Activated CD4-positive, alpha-beta T cell treated with anti-CD3 and anti-CD28 coated beads, Interleukin-2, amount 10 ng/mL, durations not matched to agents 24 days and 14 days (primary cell): ENCODE measurements at places on chromosomes 13 and 19.

DNA sequence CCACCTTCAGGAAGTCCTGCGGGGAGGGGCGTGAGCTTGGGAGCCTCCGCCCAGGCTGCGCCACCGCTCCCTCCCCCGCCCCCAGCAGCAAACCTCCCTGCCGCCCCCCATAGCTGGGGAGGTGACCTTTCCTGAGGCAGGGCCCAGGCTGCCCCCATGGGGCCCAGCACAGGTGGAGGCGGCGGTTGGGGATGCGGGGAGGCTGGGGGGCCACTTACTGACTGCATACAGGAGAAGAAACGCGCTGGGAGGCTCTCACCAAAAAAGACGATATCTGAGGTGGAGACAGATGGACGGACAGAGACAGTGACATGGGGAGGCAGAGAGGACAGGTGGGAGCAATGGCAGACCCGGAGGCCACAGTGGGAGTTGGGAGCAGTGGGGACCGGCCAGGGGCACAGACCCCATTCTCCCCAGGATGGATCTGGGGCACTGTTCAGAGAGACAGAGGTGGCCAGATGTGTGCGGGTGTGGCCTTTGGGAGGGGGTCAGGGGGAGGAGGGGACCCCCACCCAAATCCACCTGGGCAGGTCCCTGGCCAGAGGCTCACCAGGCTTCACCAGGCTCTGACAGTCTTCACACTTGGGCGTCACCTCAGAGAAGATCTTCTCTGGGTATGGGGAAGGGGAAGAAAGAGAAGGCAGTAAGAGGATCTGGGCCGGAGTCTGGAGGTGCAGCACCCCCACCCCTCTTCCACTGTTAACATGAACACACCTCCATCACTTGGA is 3.0 kb upstream of the RINL start:
- peaks cover 24% of the 10 kb centered on the region for H3K4me1 ChIP-seq
- no peaks in the 10 kb centered on the region for H3K27me3 ChIP-seq
- H3K4me3 ChIP-seq, result no peak overlapping the region
- H3K27ac ChIP-seq, result peak overlapping the region; percentile 34

DNA sequence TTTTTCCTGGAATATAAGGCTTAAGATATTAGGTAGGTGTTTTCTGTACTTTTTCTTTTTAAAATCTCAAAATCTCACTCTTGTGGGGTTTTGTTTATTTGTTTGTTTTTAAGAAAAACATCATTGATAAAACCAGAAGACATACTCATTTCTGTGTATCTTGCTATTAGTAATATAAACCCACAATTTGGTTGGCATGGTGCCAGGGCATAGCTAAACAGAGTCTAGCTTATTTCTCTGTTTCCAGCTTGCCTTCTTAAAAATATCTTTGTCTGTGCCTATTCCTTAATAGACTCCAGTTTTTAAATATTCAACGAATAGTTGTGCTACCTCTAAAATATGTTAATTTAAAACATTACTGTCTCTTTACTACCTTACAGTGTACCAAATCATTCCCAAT is 1121.9 kb upstream of the PCDH20 start:
- H3K4me3 ChIP-seq, result no peak overlapping the region
- no peaks in the 10 kb centered on the region for H3K4me1 ChIP-seq
- H3K27ac ChIP-seq, result no peak overlapping the region
- H3K27me3 ChIP-seq, result no peaks in the 10 kb centered on the region

DNA sequence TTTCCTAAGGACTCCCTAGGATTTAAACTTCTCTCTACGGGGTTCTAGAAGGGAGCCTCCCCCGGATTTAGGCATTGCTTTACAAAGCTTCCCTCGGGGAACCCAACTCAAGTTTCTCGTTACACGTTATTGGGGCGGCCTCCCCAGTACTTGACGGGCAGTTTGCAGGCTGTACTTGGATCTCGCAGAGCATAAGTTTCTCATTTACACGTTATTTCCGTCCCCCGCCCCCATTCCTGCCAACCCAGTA is 584 bp downstream of the SMG9 start:
- peak overlapping the region; percentile 94 for H3K4me3 ChIP-seq
- peaks cover 56% of the 10 kb centered on the region for H3K36me3 ChIP-seq
- H3K4me1 ChIP-seq, result peaks cover 62% of the 10 kb centered on the region

- no peaks in the 10 kb centered on the region for H3K36me3 ChIP-seq
- H3K4me1 ChIP-seq, result peaks cover 7% of the 10 kb centered on the region
- DNase-seq, result no peak
- H3K27ac ChIP-seq, result no peak overlapping the region
- no peak overlapping the region for H3K4me3 ChIP-seq
Measured at GRCh38 chr19:33806434-33806881, 9.8 kb downstream of the KCTD15 start.

DNA sequence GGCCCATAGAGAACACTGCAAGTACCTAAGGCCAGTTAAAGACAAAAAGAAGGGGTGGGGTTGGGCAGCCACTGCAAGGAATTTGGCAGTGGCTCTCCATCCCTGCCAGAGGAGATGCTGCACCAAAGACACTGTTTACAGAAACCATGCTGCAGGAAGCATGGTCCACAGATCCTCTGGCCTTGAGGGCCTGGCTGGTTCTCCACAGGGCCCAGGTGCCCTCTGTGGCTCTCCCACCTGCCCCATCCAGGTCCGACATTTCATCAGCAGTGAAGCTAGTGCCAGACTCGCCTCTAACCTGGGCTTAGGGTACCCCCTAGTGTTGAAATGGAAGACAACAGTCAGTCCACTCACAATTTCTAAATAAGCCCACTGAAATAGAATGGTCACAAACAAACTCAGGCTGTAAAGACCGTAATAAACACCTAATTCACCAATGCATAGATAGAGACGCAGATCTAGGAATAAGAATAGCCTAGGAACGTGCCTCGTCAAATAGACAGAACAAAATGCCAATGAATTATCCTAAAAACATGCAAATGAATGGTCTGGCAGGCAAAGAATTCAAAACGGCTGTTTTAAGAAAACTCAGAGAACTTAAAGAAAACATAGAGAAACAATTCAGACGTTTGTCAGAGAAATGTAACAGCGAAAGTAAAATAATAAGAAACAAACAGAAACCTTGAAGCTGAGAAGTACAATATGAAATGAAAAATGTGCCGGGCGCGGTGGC is 23.3 kb downstream of the LYPD4 start:
- H3K27ac ChIP-seq, result no peak overlapping the region

- peak overlapping the region; percentile 83 for H3K27ac ChIP-seq
- H3K36me3 ChIP-seq, result peaks cover 73% of the 10 kb centered on the region
- peaks cover 3% of the 10 kb centered on the region for H3K27me3 ChIP-seq
- peaks cover 71% of the 10 kb centered on the region for H3K4me1 ChIP-seq
- peak; percentile 75 for DNase-seq
Measured at GRCh38 chr13:79485014-79485811, 4.3 kb downstream of the NDFIP2 start.

- H3K27me3 ChIP-seq, result peaks cover 2% of the 10 kb centered on the region
- peaks cover 1% of the 10 kb centered on the region for H3K36me3 ChIP-seq
- H3K27ac ChIP-seq, result no peak overlapping the region
- H3K4me3 ChIP-seq, result no peak overlapping the region
- DNase-seq, result no peak
Measured at GRCh38 chr13:49625392-49626079, 2.8 kb upstream of the ARL11 start.

GRCh38 chr19:452829-453228 is 8.0 kb downstream of the SHC2 start:
- no peak for DNase-seq
- no peak overlapping the region for H3K4me3 ChIP-seq
- no peaks in the 10 kb centered on the region for H3K36me3 ChIP-seq
- no peaks in the 10 kb centered on the region for H3K27me3 ChIP-seq

DNA sequence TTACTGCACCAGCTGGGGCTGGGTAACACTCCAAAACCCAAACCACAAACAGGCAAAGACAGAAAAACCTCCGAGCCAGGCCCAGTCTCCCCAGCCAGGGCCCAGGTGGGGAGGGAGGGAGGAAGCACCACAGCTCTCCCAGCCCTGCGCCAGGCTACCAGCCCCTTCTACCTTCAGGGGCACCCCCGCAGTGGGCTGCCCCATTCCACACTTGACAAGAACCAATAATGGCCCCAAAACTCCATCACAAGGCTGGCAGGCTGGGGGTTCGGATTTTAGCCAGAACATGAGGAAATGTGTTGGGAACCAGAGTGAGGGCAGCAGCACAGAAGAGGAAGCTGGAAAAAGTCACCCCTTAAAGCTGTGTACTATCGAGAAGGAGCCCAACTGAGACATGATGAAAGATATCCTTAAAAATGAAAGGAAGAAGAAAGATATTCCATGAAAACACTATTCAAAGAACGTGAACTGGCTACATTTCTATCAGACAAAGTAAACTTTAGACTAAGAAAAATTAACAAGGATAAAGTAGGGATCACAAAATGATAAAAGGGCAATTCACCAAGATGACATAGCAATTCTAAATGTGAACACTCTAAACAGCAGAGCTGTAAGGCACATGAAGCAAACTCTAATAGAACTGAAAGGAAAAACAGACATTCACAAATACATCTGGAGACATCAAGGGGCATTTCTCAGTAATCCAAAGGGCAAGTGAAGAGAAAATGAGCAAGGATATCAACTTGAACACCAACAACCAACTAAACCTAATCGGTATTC is 12.9 kb downstream of the TUBGCP3 start:
- no peak for DNase-seq
- H3K4me1 ChIP-seq, result peaks cover 35% of the 10 kb centered on the region
- no peaks in the 10 kb centered on the region for H3K27me3 ChIP-seq
- peaks cover 16% of the 10 kb centered on the region for H3K36me3 ChIP-seq

DNA sequence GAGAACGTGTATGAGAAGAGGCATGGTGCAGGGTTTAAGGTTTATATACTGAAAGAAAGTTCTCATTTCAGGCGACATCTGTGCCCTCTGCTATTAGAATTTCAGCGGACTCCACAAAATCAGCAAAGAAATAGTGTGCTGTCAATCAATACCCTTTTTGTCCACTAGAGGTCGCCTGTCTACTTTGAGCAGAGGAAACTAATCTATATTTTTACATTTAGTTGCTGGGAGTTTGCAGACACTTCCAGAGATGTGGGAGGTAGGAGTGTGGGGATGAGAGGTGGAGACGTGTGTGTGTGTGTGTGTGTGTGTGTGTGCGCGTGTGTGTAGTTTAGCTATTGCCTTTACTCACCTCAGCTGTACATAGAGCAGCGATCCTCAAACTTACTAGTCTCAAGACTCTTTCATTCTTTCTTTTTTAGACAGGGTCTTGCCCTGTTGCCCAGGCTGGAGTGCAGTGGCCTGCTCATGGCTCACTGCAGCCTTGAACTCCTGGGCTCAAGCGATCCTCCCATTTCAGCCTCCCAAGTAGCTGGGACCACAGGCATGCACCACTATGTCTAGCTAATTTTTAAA is 9.7 kb downstream of the INAFM1 start:
- peak; percentile 88 for DNase-seq
- H3K36me3 ChIP-seq, result peaks cover 3% of the 10 kb centered on the region
- H3K4me3 ChIP-seq, result no peak overlapping the region
- peaks cover 6% of the 10 kb centered on the region for H3K4me1 ChIP-seq
- no peaks in the 10 kb centered on the region for H3K27me3 ChIP-seq

DNA sequence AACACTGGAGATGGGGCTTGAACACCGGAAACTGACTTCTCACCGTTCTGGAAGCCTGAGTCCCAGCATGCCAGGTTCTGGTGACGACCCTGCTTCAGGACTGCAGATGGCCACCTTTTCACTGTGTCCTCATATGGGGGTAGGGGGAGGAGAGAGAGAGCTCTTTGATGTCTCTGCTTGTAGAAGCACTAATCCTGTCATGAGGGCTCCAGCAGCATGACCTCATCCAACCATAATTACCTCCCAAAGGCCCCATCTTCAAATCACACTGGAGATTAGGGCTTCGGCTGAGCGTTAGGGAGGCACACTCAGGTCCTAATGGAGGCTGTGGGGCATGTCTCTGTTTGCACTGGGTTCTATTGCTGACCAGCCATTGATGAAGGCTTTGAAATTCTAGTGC is 255.3 kb downstream of the TEX29 start:
- H3K4me3 ChIP-seq, result no peak overlapping the region
- no peak for DNase-seq
- H3K36me3 ChIP-seq, result peaks cover 2% of the 10 kb centered on the region

DNA sequence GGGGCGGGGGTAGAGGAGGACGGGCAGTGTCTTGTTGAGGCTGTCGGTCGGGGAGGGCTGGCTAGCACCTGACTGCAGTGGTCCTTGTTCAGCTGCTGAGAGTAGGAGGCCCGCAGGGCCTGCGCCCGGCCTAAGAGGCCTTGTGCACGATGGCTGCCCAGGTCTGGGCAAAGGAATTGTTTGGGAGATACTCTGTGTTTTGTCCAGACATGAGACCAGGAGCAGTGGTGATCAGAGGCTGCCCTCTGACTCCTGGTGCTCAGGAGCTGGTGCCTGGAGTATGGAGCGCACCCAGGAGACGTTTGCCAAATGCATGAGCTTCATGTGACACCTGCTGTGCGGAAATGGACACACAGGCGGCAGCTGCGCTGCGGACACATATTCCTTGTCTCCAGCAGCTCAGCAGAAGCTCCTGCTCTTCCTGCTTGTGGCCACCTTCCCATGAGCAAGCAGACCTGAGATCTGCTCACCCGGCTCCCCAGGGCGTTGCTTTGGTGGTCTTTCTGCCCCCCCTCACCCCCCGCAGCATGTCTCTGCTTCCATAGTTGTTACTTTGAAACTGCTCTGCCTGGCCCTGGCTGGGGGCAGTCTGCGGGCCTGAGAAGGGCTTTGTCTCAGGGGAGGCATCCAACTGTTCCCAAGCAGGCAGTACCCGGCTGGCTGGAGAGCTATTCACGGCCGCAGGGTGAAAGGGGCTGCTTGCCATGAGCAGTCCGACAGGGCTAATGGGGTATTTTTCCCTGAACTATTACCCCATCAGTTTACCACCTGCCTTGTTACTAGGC is 163.9 kb downstream of the TEX29 start:
- H3K4me3 ChIP-seq, result no peak overlapping the region
- H3K27me3 ChIP-seq, result no peaks in the 10 kb centered on the region
- no peak overlapping the region for H3K27ac ChIP-seq
- no peak for DNase-seq

DNA sequence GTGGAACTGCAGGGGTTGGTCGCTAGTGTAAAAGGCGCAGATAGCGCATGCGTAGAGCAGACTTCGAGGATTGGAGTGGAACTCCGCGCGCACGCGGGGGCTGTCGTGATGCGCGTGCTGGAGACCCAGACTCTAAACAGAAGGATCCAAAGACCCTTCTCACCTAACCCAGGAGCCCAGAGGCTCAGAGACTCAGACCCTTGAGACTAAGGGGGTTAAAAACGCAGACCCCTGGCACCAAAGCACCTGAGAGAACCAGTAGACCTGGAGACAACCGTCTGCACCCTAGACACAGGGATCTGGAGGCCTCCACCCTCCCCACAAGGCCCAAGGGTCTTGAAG is 567 bp upstream of the CTU1 start:
- peaks cover 24% of the 10 kb centered on the region for H3K4me1 ChIP-seq
- H3K27me3 ChIP-seq, result no peaks in the 10 kb centered on the region
- H3K27ac ChIP-seq, result peak overlapping the region; percentile 93
- DNase-seq, result no peak
- H3K36me3 ChIP-seq, result peaks cover 17% of the 10 kb centered on the region
